Pancreas (tissue), 10 donors: ENCODE measurements at places on chromosomes 5 and 9.

DNA sequence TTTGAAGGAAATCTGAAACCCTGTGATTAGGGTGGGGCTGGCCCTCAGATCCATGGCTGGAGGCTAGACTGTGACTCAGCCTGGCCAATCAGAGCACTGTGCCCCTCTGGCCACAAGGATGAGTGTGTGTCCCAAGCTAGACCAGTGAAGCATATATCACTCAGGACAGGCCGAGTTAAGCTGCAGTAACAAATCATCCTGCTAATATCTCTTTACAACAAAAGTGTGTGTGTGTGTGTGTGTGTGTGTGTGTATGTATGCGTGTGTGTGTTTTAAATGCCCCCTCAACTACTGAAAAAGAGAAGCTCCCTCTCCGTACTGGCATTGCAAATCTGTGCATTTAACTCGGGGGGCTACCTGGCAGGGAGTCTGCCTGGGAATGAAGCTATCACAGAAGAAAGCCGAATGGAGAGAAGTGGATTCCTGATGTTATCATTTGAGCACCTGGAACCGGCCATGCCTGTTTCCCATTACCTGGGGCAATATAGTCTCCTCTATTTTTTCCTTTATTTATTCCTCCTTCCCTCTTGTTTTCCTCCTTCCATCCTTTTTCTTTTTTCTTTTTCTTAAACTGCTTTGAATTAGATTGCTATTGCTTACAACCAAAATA is 25.6 kb downstream of the STC2 start:
- no peak for DNase-seq

DNA sequence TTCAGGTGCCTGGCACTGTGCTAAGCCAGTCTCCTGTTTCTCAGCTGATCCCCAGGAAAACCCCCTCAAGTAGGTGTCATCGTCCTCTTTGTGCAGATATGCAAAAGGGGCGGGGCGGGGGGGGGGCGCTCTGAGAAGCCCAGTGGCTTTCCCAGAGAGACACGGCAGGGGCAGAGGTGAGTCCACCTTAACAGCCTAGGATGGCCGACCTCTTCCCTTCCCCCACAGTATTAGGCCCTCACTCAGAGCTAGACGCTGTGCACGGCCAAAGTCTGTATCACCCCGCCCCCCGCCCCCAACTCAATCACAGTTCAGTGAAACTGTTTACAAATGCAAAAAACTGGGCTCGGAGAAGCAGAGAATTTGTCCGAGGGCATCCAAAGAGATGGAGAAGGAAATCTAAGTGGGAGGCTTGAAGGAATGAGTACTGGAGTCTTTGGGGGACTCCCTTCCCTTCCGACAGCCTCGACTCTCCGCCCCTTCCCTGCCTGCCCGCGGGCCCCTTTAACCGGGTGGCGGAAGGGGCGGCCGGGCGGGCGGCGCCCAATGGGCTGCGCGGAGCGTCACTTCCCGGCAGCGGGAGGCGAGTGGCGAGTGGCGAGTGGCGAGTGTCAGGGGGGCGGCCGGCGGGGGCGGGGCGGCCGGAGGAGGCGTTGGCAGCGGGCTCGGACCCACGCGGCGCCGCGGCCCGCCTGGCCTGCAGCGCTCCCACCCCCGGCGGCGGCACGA is at the start of gene ERGIC1:
Gene ERGIC1 (plus strand): TSS at position 566 of the 729 bp plus-strand sequence. CDS start 163 bp downstream, at position 729.
- DNase-seq = peak; percentile 88

GRCh38 chr5:88116396-88116795 is 152.2 kb downstream of the TMEM161B start:
- no peak for DNase-seq

DNA sequence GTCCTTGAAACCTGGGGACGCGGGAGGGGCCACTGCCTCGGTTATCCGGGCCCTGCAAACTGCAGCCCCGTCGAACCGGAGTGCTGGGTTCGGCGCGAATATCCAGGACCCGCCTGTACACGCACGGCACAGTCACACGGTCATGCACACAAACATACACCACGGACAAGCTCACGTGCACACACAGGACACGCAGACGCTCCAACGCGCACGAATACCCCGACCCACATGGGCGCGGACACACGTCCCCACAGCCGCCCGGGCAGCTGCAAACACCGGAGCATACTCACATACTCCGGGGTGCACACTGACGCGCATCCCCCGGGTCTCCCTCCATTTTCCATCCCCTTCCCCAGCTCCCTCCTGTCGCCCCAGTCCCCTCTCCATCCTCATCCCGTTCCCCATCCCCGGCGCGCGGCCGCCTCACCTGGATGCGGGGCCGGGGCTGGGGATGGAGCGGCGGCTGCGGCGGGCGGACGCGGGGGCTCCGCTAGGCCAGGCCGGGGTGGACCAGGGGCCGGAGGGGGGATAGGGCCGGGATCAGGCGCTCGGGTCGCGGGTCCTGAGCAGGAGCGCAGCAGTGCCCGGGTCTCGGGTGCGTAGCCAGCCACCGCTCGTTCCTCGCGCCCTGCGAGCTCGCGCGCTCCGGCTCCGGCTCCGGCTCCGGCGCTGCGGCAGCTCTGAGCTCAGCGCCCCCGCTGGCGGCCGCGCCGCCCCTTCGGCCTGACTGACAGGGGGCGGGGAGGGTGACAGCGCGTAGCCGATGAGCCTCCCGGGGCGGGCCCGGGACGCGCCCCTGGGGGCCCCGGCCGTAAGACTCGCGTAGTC is at the start of the genes EIF4E1B and SNCB:
Gene EIF4E1B (plus strand): TSS at position 823 of the 828 bp plus-strand sequence. CDS start 12,113 bp downstream, outside the sequence.
Gene SNCB (minus strand): TSS at position 682 of the 828 bp plus-strand sequence. CDS start 880 bp downstream, outside the sequence.
- DNase-seq = no peak

- no peak for DNase-seq
Measured at GRCh38 chr9:114335745-114336144, 6.1 kb downstream of the ORM2 start.

DNA sequence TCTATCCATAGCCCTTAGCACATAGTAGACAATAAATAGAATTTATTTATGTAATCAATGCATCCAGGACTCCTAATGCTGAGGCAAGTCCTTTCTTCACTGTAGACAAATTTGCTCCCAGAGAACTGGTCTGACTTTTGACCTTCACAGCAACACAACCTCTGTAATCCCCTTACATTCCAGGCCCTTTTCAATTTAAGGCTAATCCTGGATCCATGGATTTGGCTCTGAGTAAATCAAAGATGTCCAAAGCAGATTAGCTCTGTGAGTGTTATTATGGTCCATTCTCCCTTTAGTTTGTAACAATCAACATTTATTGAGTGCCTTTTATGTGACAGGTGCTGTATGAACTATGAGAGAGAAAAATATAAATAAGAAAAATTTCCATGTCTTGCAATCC is 27.4 kb upstream of the TMC1 start:
- DNase-seq = no peak

- no peak for DNase-seq
Measured at GRCh38 chr5:87404359-87404758, 8.4 kb downstream of the CCNH start.

GRCh38 chr9:125890826-125891225 is 143.7 kb downstream of the PBX3 start:
- no peak for DNase-seq

DNA sequence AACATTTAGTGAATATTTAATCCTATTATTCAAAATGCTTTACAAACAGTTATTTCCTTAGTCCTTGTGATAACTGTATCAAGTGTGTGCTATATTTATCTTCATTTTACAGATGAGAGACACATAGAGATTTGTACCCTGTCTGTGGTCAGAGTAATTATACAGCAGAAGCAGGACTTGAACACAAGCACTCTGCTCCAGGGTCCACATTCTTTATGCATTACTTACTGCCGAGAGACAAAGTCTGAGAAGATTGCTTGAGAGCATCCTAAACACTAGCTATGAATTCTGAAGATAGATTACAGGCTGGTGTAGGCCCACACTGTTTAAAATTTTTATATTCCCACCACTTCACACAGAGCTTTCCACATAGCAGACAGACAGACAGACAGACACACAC is 926.1 kb upstream of the DMAC1 start:
- DNase-seq = no peak

- DNase-seq = no peak
Measured at GRCh38 chr5:6710551-6711318, 2.5 kb upstream of the TENT4A start.

GRCh38 chr5:86536396-86536795 is 81.3 kb upstream of the COX7C start:
- DNase-seq = no peak

- peak; percentile 29 for DNase-seq
Measured at GRCh38 chr9:137456061-137456863, 2.9 kb downstream of the NSMF start.
